Smooth muscle cell of trachea (primary cell): ENCODE measurements at places on chromosomes 5 and 9. TPM values are rescaled to one million over a fixed set of nuclear protein-coding genes. Genes with fewer than 3 reads are reported as not detected.

Gene OR1Q1
- not detected in 2 replicates for total RNA-seq

Gene ZNF883
- 3.9 and 7.9 TPM in 2 replicates for total RNA-seq

Gene OR1L1
- not detected in 2 replicates for total RNA-seq

Gene FBP1
- not detected in 2 replicates for total RNA-seq

Gene RCL1
- total RNA-seq: 8.4 and 14.1 TPM in 2 replicates
